ENCODE measurements at places on chromosomes 4 and X.

GRCh38 chr4:53863158-53863557 is 201.2 kb downstream of the CHIC2 start:
- no peak for DNase-seq

GRCh38 chr4:181698221-181698620 is 545.0 kb upstream of the TENM3 start:
- DNase-seq, result no peak

GRCh38 chr4:148344352-148344751 is 97.9 kb downstream of the NR3C2 start:
- no peak for DNase-seq

DNA sequence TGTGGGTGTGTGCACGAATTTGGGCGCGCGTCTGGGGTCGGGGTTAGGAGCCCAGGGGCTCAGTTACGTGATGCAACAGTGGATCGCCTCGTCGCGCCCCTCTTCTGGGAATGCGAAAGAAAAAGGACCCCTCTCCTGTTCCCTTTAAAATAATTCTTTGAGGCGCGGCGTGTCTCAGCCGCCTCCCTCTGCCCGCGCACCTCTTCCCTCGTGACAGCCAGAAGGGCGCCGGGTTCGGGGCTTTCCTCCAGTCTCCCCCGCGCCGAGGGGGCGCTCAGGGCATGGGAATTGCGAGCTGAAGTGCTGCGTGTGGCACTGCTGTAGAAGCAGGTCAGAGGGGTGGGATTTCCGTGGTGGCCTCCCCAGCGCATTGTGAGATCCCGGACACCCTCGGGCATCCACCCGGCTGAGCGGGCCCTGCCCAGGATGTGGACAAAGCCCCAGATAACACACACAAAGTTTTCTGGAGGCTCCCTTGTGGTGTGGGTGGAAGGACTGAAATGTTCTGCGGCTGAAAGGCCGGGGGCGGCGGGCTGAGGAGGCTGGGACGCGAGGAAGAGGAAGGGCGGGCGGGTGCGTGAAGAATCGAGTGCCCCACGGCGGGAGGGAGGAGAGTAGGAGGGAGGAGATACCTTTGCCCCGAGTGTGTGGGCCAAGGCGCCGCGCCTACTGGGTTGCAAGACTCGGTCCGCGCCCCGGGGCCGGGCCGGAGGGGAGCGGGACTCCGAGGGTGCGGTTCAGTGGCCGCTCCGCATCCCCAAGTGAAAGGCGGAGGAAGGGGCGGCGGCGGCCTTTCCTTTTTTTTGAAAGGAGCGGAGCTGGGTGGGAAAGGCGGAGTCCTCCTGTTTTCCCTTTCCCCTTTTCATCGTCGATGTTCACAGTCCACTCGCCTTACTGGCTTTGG is 752 bp downstream of the SEPTIN11 start:
- DNase-seq, result peak; percentile 19

All from kidney capillary endothelial cell (primary cell).